ENCODE measurements at places on chromosomes 2 and 18.

DNA sequence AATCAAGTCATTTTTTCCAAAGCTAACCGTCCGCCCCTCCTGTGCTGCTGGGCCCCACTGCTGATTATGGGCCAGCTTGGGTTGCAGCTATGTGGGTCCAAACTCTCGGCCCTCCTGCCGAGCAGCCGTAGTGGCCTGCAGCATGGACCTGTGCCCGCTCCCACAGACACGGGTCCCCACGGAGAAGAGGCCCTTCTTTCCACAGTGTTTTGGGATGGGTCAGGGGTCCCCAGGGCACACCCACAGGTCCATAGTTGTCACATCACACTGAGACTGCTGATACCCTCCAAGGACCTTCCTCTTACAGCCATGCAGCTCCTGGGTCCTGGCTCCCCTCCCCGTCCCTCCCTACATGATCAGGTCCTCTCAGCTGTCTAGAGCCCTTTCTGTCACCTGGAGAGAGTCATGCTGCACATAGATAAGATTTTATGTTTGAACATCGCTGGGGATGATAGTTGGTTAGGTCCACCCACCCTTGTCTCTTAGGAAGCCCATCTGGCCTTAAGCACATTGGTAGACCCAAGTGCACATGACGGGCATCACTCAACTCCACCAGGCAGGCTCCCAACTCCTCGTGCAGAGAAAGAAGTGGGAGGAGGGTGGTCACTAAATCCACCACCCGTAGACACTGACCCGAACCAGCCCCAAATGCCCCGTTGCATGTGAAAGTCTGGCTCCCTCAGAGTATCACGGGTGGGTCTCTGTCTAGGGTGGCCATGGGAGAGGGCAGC is 17.5 kb downstream of the GPR55 start:
- H3K4me3 ChIP-seq: no peak overlapping the region
- DNase-seq: peak; percentile 20
- H3K27ac ChIP-seq: no peak overlapping the region
- H3K27me3 ChIP-seq: no peaks in the 10 kb centered on the region

- H3K4me1 ChIP-seq: peaks cover 6% of the 10 kb centered on the region
- no peak overlapping the region for H3K4me3 ChIP-seq
- H3K27me3 ChIP-seq: no peaks in the 10 kb centered on the region
- H3K36me3 ChIP-seq: peaks cover 42% of the 10 kb centered on the region
Measured at GRCh38 chr2:230872151-230872967, 7.6 kb downstream of the ITM2C start.

DNA sequence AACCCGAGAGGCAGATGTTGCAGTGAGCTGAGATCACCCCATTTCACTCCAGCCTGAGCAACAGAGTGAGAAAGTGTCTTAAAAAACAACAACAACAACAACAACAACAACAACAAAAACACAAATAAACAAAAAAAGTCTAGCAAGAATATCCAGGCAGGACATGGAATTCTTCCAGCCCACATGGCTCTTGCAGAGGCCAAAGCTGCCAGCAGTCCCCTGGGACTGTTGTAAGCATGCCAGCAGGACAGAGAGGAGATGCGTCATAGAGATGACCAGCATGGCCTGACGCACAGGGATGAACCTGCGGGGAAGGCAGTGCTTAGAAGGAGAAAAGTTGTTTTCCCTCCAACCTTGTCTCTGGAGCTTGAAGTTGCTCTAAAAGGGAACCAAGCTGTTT is 182.3 kb upstream of the PGAP1 start:
- H3K4me3 ChIP-seq: no peak overlapping the region
- no peaks in the 10 kb centered on the region for H3K27me3 ChIP-seq
- H3K4me1 ChIP-seq: no peaks in the 10 kb centered on the region
- no peak overlapping the region for H3K27ac ChIP-seq
- no peaks in the 10 kb centered on the region for H3K36me3 ChIP-seq

DNA sequence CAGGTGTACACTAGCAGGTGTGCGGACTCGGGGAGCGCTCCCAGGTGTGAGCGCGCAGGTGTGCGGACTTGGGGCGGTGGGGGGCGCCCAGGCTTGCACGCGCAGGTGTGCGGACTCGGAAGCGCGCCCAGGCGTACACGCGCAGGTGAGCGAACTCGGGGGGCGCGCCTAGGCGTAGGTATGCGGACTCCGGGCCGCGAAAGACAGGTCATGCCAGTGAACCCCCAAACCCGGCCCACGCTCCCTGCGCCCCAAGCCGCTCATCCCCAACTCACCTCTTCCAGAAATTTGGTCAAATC is 342 bp downstream of the CYB5A start:
- no peaks in the 10 kb centered on the region for H3K36me3 ChIP-seq
- no peak overlapping the region for H3K27ac ChIP-seq
- peak overlapping the region; percentile 96 for H3K4me3 ChIP-seq
- no peak for DNase-seq
- H3K27me3 ChIP-seq: no peaks in the 10 kb centered on the region
- peaks cover 13% of the 10 kb centered on the region for H3K4me1 ChIP-seq

DNA sequence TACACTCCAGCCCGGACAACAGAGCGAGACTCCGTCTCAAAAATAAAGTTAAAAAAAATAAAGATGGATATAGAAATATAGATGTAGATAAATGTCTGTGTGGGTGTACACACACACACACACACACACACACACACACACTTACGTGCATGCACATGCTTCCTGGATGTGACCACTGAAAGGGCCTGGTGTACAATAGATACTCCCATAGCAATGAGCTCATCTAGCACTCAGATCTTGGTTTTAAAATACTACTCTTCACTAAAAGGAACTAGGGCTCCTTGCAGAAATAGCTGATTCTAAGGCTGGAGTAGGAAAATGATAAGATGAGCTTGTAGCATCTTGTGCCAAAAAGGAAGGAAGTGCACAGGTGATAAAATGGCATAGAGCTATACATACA is 39.1 kb downstream of the ROCK2 start:
- H3K4me3 ChIP-seq: no peak overlapping the region
- no peaks in the 10 kb centered on the region for H3K27me3 ChIP-seq
- H3K4me1 ChIP-seq: no peaks in the 10 kb centered on the region
- DNase-seq: no peak
